ENCODE measurements at places on chromosomes 1 and 21. TPM values are rescaled to one million over a fixed set of nuclear protein-coding genes. Genes with fewer than 3 reads are reported as not detected.

Gene FAM72A
- 0.85 TPM for total RNA-seq

Gene ZMYND12
- not detected for total RNA-seq

Gene C1orf87
- total RNA-seq, result not detected

Gene SH2D1B
- 2.1 TPM for total RNA-seq

Gene FMO5
- total RNA-seq, result 1.7 TPM

Gene ABCG1
- total RNA-seq, result 43.3 TPM
